ENCODE measurements at places on chromosomes 16 and 17.

DNA sequence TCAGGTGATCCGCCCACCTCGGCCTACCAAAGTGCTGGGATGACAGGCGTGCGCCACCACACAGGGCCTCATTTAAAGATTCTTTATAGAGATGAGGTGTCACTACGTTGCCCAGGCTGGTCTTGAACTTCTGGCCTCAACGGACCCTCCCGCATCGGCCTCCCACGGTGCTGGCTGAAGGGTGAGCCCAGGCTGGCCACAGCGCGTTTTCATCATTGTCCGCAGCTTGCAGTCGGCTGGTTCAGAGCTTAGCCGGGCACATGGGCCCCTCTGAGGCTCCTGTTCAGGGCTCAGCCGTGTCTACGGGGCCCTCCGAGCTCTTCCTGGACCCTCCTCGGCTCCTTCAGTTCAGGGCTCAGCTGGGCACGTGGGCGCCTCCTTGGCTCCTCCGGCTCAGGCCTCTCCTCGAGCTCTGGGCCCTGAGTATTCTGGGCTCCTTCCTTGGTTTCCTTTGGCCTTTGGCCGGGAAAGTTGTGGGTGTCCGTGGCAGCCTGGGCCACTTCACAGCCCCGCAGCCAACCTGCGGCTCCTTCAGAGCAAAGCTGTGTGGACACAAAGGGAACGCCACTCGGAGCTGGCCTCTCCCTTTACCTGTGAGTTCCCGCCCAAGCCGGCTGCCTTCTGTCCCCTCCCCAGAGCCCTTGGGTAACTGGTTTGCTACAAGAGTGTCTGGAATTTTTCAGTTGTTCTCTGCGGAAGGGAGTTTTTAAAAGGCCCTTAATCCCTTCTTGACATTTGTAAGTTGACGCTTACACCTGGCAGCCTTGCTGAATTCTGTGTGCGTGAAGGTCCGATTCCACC lies 1.2 kb upstream of the MSLN start:
- no peak for DNase-seq

GRCh38 chr17:72267601-72268000 lies 146.8 kb downstream of the SOX9 start:
- no peak for DNase-seq

DNA sequence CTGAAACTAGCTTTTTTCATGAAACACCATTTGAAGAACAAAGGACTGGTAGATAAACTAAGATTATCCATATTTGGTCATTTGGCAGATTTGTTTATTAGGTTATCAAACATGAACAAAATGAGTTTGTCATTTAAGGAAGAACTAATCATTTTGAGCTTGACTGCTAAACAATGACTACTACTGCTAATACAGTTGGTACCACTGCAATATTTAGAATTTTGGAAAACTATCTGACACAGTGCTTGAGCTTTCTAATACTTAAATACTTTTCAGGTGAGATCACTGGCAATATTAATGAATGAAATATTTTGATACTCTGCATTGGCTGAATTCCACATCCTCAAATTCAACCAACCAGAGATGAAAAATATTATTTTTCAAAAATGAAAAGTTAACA lies 47.2 kb downstream of the MED13 start:
- DNase-seq, result no peak

DNA sequence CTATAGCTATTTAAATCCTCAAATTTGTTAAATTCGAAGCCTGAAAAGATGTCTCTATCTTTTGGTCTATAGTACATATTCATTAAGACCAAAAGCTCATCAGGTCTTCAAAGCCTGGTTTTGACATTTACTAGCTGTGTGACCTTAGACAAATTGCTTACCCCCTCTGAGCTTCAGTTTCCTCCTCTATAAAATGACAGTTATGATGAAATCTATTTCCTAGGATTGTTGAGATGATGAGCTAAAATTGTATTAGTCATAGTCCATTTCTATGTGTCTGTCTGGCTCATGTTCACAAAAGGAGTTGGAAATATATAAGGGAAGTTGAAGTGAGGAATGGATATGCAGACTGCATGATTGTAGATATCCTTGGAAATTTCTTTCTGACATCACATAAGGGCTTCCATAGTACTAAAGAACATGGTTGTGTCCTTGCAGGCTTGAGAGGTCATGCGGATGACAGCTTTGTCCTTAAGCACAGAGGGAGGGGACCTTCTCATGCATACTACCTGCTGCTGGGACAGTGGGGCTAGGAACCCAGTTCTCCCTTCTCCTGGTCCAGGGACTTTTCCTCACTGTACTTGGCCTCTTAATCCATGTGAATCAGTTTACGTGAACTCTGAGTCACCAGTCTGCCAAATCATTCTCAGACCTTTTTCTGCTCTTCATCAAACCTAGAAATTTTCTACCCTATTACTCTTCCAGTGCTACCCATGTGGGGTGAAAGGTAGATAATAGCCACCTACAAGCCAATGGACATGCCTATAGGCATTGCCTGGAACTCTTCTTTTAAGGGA lies 487.5 kb upstream of the SALL1 start:
- no peak for DNase-seq

- DNase-seq, result no peak
These were observed 285.1 kb upstream of the CDH11 start for GRCh38 chr16:65406933-65407332.

- DNase-seq, result no peak
These were observed 5.7 kb downstream of the SGCA start for GRCh38 chr17:50171371-50172071.

DNA sequence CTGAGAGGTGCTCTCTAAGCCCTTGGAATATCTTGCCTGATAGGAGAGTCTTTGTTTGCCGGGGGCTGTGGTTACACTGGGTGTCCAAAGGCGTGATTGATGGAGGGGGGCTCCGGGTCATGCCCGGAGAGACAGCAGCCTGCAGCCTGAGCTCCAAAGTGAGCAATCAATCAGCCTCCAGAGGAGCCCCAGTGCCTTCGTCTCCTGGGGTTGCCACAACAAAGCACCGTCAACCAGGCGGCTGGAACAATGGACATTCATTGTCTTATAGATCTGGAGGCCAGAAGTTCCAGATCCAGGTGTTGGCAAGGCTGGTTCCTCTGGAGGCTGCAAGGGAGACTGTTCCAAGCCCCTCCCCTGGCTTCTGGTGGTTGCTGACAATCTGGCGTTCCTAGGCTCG lies 24.0 kb upstream of the GINS2 start:
- no peak for DNase-seq

DNA sequence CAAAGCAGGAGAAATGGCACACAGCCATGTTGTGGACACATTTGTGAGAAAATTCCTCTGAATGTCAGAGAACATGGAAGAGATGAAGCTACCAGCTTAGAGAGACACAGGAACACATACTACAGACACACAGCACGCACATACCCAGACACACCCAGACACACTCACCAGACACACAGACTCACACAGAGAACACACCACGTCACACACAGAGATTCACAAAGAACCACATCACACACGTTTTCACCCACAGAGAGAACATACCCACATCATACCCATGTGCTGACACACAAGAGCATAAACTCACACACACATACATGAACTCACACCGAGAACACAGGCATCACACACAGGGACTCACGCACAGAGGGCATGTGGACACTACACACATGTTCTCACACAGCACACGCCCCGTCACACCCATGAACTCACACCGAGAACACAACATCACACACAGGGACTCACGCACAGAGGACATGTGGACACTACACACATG lies 124.9 kb downstream of the METRNL start:
- no peak for DNase-seq

Measured in DND-41 (cell line).